ENCODE measurements at places on chromosomes 5 and 9. TPM values are rescaled to one million over a fixed set of nuclear protein-coding genes. Genes with fewer than 3 reads are reported as not detected.

FASTKD3 gene
- 8.5 TPM for total RNA-seq

G3BP1 gene
- total RNA-seq, result 346 TPM

PFN3 gene
- total RNA-seq, result not detected

DOLPP1 gene
- 32.7 TPM for total RNA-seq

AIF1L gene
- 117 TPM for total RNA-seq

AK3 gene
- 65.4 TPM for total RNA-seq

CMBL gene
- total RNA-seq, result 17.8 TPM

SLC25A48 gene
- 4.2 TPM for total RNA-seq

AGXT2 gene
- not detected for total RNA-seq

GRCh38 chr9:89515416-89515815 is 17.5 kb upstream of the SEMA4D start:
- H3K27ac ChIP-seq, result no peak overlapping the region
- H3K4me3 ChIP-seq, result no peak overlapping the region
- H3K36me3 ChIP-seq, result no peaks in the 10 kb centered on the region
- no peak for DNase-seq
- no peaks in the 10 kb centered on the region for H3K4me1 ChIP-seq

- no peaks in the 10 kb centered on the region for H3K36me3 ChIP-seq
- H3K27me3 ChIP-seq, result no peaks in the 10 kb centered on the region
- no peak overlapping the region for H3K4me3 ChIP-seq
- DNase-seq, result no peak
- H3K4me1 ChIP-seq, result no peaks in the 10 kb centered on the region
- no peak overlapping the region for H3K27ac ChIP-seq
These were observed 79.4 kb upstream of the CCDC112 start for GRCh38 chr5:115375893-115376292.

DNA sequence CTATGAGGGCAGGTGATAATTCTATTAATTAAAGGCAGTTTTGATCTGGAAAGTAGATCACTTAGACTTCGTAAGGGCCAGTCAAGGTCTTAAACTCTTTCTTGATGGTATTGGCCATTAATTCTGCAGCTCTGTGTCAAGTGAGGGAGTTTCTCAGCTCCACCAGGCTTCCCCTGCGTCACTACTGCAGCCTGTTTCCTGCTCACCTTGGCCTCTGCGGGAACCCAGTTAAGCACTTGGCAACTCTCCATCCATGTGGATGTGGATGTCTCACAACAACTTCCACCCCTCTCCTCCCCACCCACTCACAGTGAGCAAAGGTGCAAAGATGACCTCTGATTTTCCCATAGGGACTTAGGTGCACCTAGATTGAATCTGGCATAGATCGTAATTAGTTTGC is 191.6 kb downstream of the PLK2 start:
- H3K4me1 ChIP-seq, result no peaks in the 10 kb centered on the region
- no peaks in the 10 kb centered on the region for H3K27me3 ChIP-seq
- no peaks in the 10 kb centered on the region for H3K36me3 ChIP-seq
- H3K4me3 ChIP-seq, result no peak overlapping the region
- no peak for DNase-seq
- no peak overlapping the region for H3K27ac ChIP-seq

- DNase-seq, result peak; percentile 78
- no peak overlapping the region for H3K4me3 ChIP-seq
- no peak overlapping the region for H3K27ac ChIP-seq
- no peaks in the 10 kb centered on the region for H3K36me3 ChIP-seq
- H3K4me1 ChIP-seq, result peaks cover 6% of the 10 kb centered on the region
These were observed 525.6 kb downstream of the PDE4D start for GRCh38 chr5:59367791-59368394.

DNA sequence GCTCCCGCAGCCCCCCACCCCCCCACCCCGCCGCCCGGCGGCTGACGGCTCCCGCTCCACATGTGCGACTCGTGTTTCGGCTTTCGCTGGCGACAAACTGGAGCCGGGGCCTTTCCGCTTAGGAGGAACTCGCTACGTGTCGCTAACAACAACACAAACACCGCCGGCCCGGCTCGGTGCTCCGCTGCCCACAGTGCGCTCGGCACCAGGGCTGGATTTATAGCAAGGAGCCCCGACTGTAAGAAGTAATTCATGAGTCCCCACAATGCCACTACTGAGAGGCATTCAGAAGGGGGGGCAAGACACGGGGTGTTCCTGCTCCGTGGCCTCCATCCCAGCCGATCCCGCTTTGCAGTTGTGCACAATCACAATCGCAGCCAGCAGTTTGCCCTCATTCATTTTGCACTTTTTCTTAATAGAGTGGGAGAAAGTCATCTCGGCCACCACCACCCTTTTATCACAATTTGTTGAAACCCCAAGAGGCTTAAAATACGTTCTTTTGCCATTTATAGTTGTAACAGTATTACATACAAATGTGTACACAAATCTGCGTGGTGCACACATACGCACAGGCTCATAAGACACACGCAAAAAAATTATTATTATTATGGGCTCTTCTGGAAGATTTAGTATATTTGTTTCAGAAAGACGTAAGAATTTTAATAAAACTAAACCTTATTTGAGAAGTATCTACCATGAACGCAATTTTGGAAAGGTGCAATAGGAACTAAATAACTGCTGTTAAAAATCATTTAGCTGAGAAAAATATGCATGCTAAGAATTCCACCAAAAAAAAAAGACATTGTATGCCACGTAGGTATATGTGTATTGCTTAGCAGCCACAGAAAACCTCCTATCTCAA is 48.1 kb downstream of the EBF1 start:
- no peaks in the 10 kb centered on the region for H3K36me3 ChIP-seq
- peaks cover 80% of the 10 kb centered on the region for H3K27me3 ChIP-seq
- no peaks in the 10 kb centered on the region for H3K4me1 ChIP-seq
- peak overlapping the region; percentile 70 for H3K4me3 ChIP-seq
- H3K27ac ChIP-seq, result no peak overlapping the region

- no peaks in the 10 kb centered on the region for H3K36me3 ChIP-seq
- H3K4me1 ChIP-seq, result no peaks in the 10 kb centered on the region
- H3K27me3 ChIP-seq, result no peaks in the 10 kb centered on the region
- no peak overlapping the region for H3K4me3 ChIP-seq
These were observed 62.0 kb upstream of the STARD4 start for GRCh38 chr5:111574311-111574710.

DNA sequence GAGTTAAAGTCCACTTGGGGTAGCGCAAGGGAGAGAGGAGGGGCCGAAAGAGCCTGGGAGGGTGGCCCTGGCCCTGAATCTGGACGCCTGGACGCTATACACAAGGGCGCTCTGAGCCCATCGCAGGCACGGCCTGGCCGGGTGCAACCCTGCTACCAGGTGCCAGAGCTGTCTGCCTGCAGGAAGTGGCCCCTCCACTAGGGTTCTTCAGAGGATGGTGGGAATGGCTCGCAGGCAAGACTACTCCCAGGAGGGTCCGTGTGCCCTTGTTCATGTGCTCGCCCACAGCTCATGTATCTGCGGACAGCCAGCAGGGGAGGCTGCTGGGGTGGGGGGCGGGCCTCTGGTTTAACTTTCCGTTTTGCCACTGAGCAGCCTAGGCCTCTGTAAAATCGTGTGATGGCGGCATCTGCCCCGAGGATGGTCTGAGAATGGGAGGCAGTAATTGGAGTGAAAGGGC is 1.4 kb upstream of the NKD2 start:
- H3K4me3 ChIP-seq, result no peak overlapping the region
- H3K27me3 ChIP-seq, result peaks cover 77% of the 10 kb centered on the region
- peak; percentile 57 for DNase-seq
- H3K27ac ChIP-seq, result no peak overlapping the region
- H3K36me3 ChIP-seq, result no peaks in the 10 kb centered on the region

DNA sequence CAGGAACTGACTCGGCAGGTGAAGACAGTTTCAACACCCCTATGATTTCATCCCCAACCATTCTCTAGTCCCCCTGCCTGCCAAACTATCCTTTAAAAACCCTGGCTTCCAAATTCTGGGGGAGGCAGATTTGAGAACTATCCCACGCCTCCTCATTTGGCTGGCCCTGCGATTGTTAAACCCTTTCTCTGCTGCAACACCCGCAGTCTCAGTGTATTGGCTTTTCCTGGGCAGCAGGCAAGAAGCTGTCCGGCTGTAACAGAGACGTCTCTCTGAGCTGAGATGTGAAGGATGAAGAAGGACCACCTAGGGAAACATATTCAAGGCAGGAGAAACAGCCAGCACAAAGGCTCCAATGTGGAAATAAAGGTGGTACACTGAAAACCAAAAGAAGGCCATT is 6.6 kb downstream of the ST6GALNAC6 start:
- no peaks in the 10 kb centered on the region for H3K27me3 ChIP-seq
- H3K36me3 ChIP-seq, result peaks cover 62% of the 10 kb centered on the region
- H3K4me3 ChIP-seq, result no peak overlapping the region

- no peak overlapping the region for H3K27ac ChIP-seq
- H3K27me3 ChIP-seq, result no peaks in the 10 kb centered on the region
- peaks cover 22% of the 10 kb centered on the region for H3K36me3 ChIP-seq
- H3K4me3 ChIP-seq, result no peak overlapping the region
These were observed 49.4 kb downstream of the SLC46A2 start for GRCh38 chr9:112841261-112841660.

DNA sequence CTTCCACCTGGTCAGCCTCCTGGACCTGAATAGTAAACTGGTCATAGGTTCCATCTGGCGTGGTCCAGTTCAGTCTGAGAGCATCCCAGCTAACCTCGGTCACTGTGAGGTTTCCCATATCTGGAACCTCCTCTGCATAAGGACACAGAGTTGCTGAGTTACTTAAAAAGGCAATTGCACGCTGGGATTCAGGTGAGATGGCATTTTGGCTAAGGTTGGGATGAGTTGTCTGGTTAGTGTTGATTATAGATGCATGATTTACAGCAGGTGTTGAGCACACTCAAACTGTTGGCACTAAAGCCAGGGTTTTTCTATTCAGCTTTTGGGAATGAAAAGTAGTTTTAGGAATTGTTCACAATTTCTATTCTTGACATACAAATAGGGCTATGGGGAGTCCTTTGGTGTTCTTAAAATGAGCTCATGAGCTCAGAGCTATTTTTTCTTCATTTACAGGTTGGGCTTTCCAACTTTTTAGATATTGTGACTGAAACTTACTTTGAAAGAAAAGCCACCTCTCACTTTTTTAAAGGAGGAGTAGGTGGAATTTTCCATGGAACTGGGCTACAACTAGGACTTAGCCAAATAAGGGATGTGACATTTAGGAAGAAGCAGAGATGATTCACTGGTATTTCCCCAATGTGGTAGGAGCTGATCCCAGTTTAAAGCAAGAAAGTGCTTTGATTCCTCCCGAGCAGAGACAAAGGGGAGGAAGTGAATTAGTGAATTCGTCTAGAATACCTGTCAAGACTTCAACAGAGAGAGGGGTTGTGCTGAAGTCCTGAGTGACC is 54.7 kb downstream of the TNC start:
- H3K36me3 ChIP-seq, result peaks cover 54% of the 10 kb centered on the region
- DNase-seq, result no peak
- no peak overlapping the region for H3K4me3 ChIP-seq
- no peaks in the 10 kb centered on the region for H3K4me1 ChIP-seq

- no peaks in the 10 kb centered on the region for H3K4me1 ChIP-seq
- H3K36me3 ChIP-seq, result no peaks in the 10 kb centered on the region
- no peaks in the 10 kb centered on the region for H3K27me3 ChIP-seq
These were observed 46.7 kb downstream of the NTRK2 start for GRCh38 chr9:84716217-84716616.

DNA sequence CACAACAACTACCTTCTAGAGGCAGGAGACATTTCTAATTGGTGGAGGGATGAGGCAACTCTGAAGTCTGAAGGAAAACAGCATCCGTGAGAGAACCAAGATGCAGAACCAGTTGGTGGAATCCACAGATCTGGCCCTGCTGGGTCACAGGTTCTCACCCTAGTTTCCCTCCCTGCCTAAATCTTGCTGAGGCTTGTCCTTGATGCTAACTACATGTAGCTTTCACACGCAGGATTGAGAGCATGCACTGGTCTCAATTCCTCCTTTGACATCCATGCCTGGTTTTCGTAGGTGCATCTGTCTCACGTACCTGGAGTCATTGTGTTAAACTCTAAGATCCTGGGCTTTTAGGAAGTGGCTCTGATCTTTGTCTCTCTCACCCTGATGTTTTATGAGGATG is 9.7 kb upstream of the F2RL1 start:
- H3K27me3 ChIP-seq, result peaks cover 4% of the 10 kb centered on the region
- peak overlapping the region; percentile 98 for H3K27ac ChIP-seq
- no peak overlapping the region for H3K4me3 ChIP-seq
- peak; percentile 77 for DNase-seq
- H3K36me3 ChIP-seq, result no peaks in the 10 kb centered on the region

DNA sequence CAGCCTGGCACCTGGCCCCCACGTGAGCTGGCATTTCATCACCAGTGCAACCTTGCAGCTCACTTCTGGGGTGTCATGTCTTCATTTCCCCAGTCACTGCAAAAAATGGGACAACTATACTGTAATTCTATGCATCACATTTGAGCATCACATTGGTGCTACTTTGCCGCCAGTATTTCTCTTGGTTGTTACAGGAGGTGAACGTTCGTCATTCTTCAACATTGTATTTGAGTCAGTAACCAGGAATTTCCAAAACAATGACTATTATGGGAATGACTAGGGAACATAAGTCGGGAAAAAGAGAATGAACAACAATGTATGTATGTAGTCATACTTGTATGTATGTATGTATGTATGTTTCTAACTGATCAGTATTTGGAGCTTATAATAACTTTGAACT is 1278.0 kb downstream of the EFNA5 start:
- no peak overlapping the region for H3K4me3 ChIP-seq
- H3K36me3 ChIP-seq, result no peaks in the 10 kb centered on the region
- H3K27ac ChIP-seq, result no peak overlapping the region
- H3K27me3 ChIP-seq, result no peaks in the 10 kb centered on the region
- no peak for DNase-seq
- H3K4me1 ChIP-seq, result no peaks in the 10 kb centered on the region

GRCh38 chr9:35395706-35396101 is 94.2 kb upstream of the RUSC2 start:
- DNase-seq, result no peak
- H3K4me3 ChIP-seq, result no peak overlapping the region
- no peak overlapping the region for H3K27ac ChIP-seq
- H3K27me3 ChIP-seq, result no peaks in the 10 kb centered on the region

GRCh38 chr5:88203981-88204750 is 64.5 kb downstream of the TMEM161B start:
- peaks cover 15% of the 10 kb centered on the region for H3K36me3 ChIP-seq
- no peak overlapping the region for H3K4me3 ChIP-seq
- peak overlapping the region; percentile 93 for H3K27ac ChIP-seq
- H3K27me3 ChIP-seq, result no peaks in the 10 kb centered on the region
- no peaks in the 10 kb centered on the region for H3K4me1 ChIP-seq

GRCh38 chr5:151477101-151477500 is 29.7 kb downstream of the SLC36A1 start:
- no peak overlapping the region for H3K4me3 ChIP-seq
- H3K27ac ChIP-seq, result no peak overlapping the region
- H3K27me3 ChIP-seq, result no peaks in the 10 kb centered on the region
- DNase-seq, result no peak
